Stimulated activated CD4-positive, alpha-beta T cell treated with anti-CD3 and anti-CD28 coated beads, Interleukin-4, amount 100 ng/mL, for 1 hour (primary cell): ENCODE measurements at places on chromosomes 16 and 17.

- no peak for DNase-seq
These were observed 82.0 kb upstream of the ZNF423 start for GRCh38 chr16:49937886-49938285.

- DNase-seq, result no peak
These were observed 27.9 kb downstream of the MYOCD start for GRCh38 chr17:12693640-12694039.

DNA sequence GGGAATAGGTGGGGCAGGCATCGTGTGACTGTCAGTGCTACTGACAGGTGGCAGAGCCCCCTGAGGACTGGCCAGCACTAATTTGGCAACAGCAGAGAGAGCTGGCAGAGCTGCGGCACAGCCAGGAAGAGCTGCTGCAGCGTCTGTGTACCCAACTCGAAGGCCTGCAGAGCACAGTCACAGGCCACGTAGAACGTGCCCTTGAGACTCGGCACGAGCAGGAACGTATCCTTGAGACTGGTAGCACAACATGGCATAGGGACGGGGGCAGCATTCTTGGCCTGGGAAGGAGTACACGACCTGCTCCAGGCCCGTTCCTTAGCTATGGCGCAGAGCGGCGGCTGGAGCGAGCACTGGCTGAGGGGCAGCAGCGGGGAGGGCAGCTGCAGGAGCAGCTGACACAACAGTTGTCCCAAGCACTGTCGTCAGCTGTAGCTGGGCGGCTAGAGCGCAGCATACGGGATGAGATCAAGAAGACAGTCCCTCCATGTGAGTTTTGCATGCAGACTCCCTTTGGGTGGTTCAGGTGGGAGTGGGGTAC, 3.0 kb upstream of the NRN1L start:
- no peak for DNase-seq

DNA sequence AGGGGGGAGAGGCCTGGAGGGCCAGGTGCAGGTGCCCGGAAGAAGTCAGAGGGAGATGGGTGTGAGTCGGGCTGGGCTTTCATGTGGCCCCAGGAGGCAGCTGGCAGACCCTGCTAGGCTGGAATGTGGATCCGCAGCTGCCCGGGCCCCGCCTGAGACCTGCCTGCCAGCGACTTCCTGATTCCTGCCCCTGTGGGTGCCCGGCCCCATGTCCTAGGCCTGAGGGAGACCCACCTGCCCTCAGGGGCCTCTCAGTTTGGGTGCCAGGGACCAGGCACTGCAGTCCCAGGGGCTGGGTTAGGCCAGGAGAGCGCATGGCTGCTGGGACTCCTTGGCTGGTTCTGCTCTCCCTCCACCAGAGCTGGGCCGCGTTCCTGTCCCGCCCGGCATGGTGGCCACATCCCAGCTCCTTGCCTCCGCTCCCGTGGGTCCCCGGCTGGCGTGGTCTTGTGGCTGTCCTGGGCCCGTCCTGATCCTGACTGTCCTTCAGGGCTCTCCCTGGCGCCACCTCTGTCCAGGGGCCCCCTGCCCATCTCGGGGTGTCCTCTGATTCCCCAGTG, 22.1 kb upstream of the SPNS2 start:
- DNase-seq, result no peak

DNA sequence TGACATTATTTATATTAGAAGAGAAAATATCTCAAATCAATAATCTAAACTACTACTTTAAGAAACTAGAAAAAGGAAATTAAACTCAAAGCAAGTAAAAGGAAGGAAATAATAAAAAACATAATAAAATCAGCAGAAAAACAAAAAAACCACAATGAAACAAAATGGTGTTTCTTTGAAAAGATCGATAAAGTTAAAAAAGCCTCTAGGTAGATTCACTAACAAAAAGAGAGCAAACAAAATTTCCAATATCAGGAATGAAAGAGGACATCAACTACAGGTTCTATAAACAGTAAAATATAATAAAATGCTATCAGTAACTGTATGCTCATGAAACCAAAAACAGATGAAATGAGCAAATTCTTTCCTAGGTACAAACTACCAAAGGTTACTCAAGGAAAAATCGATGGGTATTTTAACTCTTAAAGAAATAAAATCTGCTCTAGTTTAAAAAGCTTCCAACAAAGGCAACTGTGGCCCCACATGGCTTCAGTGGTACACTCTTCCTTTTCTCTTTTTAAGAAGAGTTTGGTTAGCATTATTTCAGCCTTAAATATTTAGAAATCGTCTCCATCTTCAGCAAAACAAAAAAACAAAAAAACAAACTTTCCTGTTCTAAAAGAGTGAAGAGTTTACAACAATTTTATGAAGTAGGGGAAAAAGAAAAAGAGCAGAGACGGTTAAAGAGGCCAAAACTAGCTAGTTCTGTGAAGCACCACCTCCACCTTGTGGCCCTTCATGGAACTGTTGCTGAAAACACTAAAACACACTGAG, 102.2 kb downstream of the TRIM37 start:
- peak; percentile 63 for DNase-seq
